Fibroblast of upper back skin (primary cell): ENCODE measurements at places on chromosomes 1 and 21.

DNA sequence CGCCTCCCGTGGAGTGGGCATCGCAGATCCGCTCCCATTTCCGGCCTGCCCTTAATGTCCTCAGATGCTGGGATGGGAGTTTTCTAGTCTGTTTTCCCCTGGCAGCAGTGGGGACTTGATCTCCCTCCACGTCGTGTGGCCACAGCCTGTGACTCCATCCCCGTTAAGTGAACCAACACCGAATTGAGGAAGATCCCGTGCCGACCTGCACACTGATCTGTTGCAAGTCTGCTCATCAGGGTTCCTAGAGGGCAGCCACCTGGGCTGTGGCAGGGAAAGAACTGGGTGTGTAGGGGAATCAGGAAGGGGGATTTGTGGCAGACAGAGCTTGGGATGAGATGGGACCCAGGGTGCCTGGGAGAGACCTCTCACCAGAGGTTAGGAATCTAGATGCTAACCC lies 23.3 kb upstream of the CDK18 start:
- DNase-seq, result no peak

GRCh38 chr1:156122519-156123355 lies 8.2 kb downstream of the LMNA start:
- peak; percentile 93 for DNase-seq

DNA sequence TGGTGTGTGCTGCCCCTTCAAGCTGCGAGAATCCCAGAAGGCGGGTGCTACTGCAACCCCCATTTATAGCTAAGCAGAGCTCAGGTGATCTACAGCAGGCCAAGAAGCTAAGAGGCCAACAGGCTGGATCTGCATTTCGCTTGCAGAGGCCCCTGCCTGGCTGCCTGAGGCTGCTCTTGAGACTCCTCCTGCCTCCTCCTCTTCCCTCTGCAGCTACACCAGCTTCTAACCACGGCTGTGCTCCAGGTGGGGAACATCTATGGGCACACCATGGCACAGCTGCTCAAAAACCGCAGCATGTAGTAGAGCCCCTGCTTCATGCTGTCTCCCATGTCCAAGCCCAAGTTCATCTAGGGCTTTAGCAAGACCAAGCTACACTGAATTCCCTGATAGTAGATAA lies 72.9 kb upstream of the ZNF678 start:
- DNase-seq, result no peak

DNA sequence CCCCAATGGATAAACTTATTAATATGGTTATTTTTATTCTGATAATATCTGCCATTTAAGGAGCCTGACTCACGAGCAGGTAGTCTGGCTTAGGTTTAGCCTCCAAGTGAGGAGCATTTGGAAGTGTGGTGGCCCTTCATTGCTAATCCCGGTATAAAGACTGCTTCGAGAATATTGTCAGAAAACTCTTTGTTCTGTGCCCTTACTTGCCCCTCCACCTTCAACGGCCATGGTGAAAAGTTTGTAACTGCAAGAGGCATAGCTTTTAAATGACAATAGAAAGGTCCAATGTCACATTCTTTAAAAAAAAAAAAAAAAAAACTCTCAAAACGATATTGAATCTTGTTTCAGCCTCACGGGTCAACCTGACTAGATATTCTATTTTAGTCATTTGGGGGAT lies 157.4 kb upstream of the PROX1 start:
- DNase-seq, result no peak

GRCh38 chr1:115408533-115408932 lies 70.5 kb upstream of the NGF start:
- DNase-seq, result no peak

GRCh38 chr1:89887270-89887669 lies 66.4 kb downstream of the LRRC8D start:
- DNase-seq, result no peak

- DNase-seq, result no peak
Observed at GRCh38 chr1:16972189-16972895, 8.1 kb downstream of the MFAP2 start.

DNA sequence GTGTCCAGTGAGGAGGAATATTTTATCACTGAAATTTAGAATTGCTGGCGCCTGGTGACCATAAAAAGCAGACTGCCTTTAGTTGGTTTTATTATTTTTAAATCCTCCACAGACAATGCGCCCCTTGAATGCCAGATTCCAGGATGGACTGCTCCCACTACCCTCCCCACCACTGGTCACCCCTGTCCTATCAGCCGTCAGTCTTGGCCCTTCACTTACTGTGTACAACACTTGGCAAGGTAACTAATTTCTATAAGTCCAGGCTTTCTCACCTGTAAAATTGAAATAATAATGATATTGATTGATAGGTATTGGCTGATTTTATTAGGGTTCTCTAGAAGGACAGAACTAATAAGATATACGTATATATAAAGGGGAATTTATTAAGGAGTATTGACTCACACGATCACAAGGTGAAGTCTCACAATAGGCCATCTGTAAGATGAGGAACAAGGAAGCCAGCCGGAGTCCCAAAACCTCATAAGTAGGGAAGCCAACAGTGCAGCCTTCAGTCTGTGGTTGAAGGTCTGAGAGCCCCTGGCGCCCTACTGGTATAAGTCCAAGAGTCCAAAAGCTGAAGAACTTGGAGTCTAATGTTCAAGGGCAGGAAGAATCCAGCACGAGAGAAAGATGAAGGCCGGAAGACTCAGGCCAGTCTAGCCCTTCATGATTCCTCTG lies 17.8 kb downstream of the RHEX start:
- DNase-seq, result no peak

- no peak for DNase-seq
Observed at GRCh38 chr1:111848852-111849545, 93.3 kb downstream of the DDX20 start.

DNA sequence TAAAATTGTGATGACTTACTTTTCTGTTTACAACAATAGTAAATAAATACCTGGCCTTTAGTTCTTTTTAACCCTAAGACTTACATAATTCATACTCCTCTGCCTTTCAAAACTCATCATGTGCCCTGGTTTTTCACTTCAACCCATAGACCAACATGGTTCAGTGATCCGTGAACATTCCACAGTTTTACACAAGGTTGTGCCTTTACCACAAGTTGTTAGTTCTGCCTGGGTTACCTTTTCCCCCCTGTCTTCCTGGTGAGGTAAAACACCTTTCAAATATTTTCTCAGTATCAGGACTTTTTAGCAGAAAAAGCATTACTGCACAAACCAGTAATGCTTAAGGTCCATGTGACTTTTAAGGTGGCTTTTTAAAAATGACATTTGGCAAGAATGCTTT lies 1466.4 kb downstream of the PLA2G4A start:
- no peak for DNase-seq
